Skin of body (tissue), 3 donors: ENCODE measurements at places on chromosomes 2 and 18. TPM values are rescaled to one million over a fixed set of nuclear protein-coding genes. Genes with fewer than 3 reads are reported as not detected.
A peak's percentile ranks its signal among the peaks of the same experiment; 100 is the strongest.

GRCh38 chr2:171810422-171811244, 83.4 kb downstream of the SLC25A12 start:
- DNase-seq: peak; percentile 82

- DNase-seq: no peak
These were observed 84.9 kb upstream of the HPCAL1 start for GRCh38 chr2:10217489-10218435.

DNA sequence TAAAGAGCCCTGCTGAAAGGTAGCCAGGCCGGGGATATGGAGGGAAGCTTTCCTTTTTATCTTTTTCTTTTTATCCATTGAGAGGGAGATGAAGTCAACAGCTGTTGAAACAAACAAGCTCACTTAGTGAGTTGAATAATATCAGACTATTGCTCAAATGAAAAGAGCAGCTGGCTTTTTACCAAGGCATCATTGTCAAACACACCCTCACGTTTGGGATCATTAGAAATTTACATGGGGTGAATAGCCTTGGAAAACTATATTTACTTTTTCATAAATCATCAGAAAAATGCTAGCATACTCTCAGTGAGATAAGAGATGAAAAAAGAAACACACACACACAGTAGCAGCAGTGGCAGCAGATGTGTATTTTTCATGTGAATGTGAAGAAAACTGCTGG, 71.5 kb upstream of the HNMT start:
- DNase-seq: no peak

- DNase-seq: no peak
These were observed 25.0 kb upstream of the ACAA2 start for GRCh38 chr18:49838381-49838780.

The ITPRIPL1 gene
- total RNA-seq: 6.1 TPM
